ENCODE measurements at places on chromosomes 4 and X. TPM values are rescaled to one million over a fixed set of nuclear protein-coding genes. Genes with fewer than 3 reads are reported as not detected.

The FAT1 gene
- total RNA-seq: 73.2 TPM

The ASB12 gene
- not detected for total RNA-seq

The POLA1 gene
- total RNA-seq: 17.4 TPM

The KDR gene
- total RNA-seq: 0.20 TPM

The DDX60 gene
- total RNA-seq: 9.1 TPM

DNA sequence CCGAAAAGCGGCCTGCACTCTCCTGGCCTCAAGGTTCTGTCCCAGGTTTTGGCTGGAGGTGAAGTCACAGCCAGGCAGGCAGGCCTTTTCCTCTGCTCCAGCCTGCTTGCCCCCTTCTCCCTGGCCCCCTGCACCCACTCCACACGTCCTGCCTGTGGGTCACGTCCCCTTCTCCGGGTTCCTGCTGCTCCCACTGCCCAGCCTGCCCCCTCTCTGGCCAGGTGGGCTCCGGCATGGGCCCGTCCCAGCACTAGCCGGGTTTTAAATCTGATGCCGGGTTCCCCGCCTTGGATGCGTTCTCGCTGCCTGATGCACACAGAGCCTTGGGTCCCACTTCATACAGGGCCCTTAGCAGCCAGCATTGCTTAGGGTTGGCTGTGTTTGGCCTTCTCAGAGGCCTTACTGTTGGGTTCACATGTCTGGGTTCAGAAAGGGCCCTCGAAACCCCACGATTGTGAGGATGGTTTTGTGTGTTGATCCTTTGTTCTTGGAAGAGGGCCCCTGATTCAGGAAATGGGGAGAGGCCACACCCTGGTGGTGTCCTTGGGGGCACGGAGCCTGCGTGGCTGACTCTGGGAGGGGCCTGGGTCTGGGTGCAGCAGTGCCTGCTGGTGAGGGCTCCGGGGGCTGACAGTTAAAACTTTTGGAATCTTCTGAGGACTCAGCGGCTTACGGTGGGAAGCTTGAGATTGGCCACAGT lies 6.0 kb downstream of the CPZ start:
- H3K27me3 ChIP-seq: no peaks in the 10 kb centered on the region
- H3K4me3 ChIP-seq: no peak overlapping the region
- DNase-seq: no peak
- no peaks in the 10 kb centered on the region for H3K36me3 ChIP-seq
- H3K27ac ChIP-seq: no peak overlapping the region

DNA sequence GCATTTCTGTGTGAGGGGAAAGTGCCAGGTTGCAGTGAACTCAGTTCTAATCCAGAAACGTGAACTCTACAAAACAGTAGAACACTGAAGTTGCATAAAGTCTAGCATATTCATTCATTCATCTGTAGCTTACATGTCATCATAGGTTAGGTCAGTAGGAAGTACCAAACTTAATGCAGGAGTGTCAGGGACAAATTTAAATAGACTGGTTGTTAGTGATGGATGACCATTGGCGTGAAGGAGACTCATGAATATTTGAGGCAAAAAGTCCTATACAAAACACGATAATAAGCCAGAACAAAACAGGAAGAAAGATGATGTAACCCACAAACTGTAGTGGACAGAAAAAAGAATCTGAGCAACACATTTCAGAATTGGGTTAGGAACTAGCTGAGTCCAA lies 592.8 kb upstream of the PCDH10 start:
- no peaks in the 10 kb centered on the region for H3K36me3 ChIP-seq
- no peaks in the 10 kb centered on the region for H3K27me3 ChIP-seq
- no peak for DNase-seq
- no peak overlapping the region for H3K4me3 ChIP-seq

DNA sequence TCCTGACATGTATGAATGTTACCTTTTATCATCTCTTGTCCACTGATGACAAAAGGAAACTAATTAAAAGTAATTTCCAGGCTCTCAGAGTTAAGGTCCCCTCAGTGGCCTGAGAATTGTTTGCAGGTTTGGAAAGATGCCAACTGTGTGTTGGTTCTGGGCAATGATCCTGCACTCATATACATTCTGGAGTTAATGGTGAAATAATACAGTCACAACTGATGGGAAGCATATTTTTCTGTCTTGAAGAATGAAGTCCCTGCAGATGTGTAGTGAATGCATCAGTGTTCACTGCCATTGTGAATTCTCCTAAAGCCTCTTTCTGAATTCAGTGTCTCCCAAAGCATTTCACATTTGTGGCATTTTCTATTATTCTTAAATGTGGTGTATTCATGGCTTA lies 238.1 kb upstream of the PPP1R2C start:
- H3K36me3 ChIP-seq: no peaks in the 10 kb centered on the region
- H3K27ac ChIP-seq: no peak overlapping the region
- H3K4me3 ChIP-seq: no peak overlapping the region
- no peaks in the 10 kb centered on the region for H3K27me3 ChIP-seq

DNA sequence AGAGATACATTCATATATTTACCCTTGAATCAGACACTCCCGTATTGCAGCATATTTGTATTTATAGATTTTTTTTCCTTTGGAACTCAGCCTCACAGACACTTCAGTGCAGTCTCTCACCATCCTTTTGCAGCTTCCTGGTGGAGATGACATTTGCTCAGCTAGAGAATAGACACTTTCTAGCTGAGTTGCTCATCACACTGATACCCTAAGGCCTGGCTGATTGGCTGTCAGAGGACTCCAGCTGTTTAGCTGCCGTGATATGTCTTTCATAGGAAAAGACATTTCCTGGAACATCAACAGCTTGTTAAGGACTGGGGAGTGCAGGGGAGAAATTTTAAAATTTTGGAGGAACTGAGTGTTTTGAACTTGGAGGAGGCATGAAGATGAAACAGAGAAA lies 429.6 kb downstream of the SMARCA1 start:
- H3K27ac ChIP-seq: no peak overlapping the region
- H3K4me3 ChIP-seq: no peak overlapping the region
- H3K4me1 ChIP-seq: no peaks in the 10 kb centered on the region
- H3K36me3 ChIP-seq: no peaks in the 10 kb centered on the region

Data from PC-9 (cell line).